ENCODE measurements at places on chromosomes 2 and 18. TPM values are rescaled to one million over a fixed set of nuclear protein-coding genes. Genes with fewer than 3 reads are reported as not detected.

DNA sequence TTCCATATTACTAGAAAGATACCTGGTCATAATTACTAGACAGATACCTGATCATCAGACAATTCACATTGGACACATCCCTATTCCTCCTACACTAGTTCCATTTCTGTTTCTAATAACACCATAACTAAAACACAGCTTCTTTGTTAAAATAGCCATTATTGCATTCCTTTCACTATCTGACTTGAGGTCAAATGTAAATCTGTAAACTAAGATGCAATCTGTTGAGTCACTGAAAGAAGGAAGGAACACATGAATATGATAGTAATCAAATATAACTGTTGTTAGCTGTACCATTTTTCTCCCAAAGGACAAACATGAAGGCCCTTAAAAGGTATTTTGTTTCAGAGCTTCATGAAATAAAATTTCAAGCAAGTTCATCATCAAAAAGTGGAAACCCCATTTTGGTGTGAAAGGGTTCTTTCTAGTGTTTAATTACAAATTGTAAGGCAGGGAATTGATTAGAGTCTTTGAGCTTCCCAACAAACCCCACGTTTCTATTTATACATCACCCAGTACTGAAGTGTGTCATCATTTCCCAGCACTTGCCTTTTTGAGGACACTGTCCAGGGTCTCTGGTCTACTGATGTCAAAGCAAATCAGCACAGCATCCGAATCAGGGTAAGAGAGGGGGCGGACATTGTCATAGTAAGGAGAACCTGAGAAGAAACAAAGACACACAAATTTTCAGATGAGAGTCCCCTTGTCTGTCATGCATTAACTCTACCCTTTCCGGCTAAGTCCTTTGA, 13.0 kb downstream of the RND3 start:
- peak overlapping the region; percentile 97 for H3K27ac ChIP-seq
- H3K27me3 ChIP-seq, result no peaks in the 10 kb centered on the region
- no peak for DNase-seq
- H3K36me3 ChIP-seq, result peaks cover 78% of the 10 kb centered on the region

DNA sequence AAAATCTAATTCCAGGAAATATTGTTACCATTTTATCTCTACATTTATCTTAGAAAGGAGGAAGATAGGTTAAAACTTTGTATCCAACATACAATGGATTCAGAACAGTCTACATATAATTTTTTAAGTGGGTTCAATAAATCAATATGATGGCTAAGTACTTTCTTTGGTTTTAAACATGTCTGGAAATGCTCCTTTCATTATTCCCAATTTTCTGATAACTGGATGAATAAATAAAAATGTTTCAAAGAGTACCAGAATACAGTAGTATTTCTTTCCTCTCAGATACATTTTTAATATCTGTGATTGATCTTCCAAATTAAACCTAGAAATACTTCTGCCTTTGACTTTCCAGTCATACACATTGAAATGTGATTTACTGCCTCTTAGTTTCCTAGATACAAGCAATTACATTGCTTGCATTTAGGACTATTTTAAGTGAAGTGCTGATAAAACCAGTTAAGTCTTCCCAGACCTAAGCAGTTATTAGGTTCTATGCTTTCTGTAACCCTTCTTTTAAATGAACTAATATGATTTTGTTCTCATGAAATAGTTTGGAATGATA, 283.5 kb downstream of the CCDC178 start:
- H3K27me3 ChIP-seq, result peaks cover 85% of the 10 kb centered on the region
- no peak overlapping the region for H3K4me3 ChIP-seq
- H3K4me1 ChIP-seq, result no peaks in the 10 kb centered on the region
- H3K27ac ChIP-seq, result no peak overlapping the region
- H3K36me3 ChIP-seq, result no peaks in the 10 kb centered on the region
- DNase-seq, result no peak

GRCh38 chr18:23735021-23735464, 45.8 kb downstream of the LAMA3 start:
- peak; percentile 35 for DNase-seq
- no peaks in the 10 kb centered on the region for H3K27me3 ChIP-seq
- peaks cover 7% of the 10 kb centered on the region for H3K4me1 ChIP-seq
- H3K4me3 ChIP-seq, result no peak overlapping the region
- H3K36me3 ChIP-seq, result no peaks in the 10 kb centered on the region
- H3K27ac ChIP-seq, result no peak overlapping the region

- DNase-seq, result no peak
- no peak overlapping the region for H3K27ac ChIP-seq
- H3K4me1 ChIP-seq, result peaks cover 6% of the 10 kb centered on the region
- H3K27me3 ChIP-seq, result peaks cover 12% of the 10 kb centered on the region
- no peak overlapping the region for H3K4me3 ChIP-seq
Measured at GRCh38 chr18:46471809-46472498, 185.1 kb downstream of the LOXHD1 start.

- no peak overlapping the region for H3K4me3 ChIP-seq
- H3K27me3 ChIP-seq, result no peaks in the 10 kb centered on the region
- peak overlapping the region; percentile 86 for H3K27ac ChIP-seq
- peaks cover 8% of the 10 kb centered on the region for H3K36me3 ChIP-seq
- peak; percentile 95 for DNase-seq
Measured at GRCh38 chr2:190468814-190469569, 60.8 kb downstream of the MFSD6 start.

- no peaks in the 10 kb centered on the region for H3K36me3 ChIP-seq
- peak; percentile 57 for DNase-seq
- no peaks in the 10 kb centered on the region for H3K4me1 ChIP-seq
- H3K4me3 ChIP-seq, result no peak overlapping the region
Measured at GRCh38 chr2:29293830-29294438, 178.7 kb downstream of the CLIP4 start.

DNA sequence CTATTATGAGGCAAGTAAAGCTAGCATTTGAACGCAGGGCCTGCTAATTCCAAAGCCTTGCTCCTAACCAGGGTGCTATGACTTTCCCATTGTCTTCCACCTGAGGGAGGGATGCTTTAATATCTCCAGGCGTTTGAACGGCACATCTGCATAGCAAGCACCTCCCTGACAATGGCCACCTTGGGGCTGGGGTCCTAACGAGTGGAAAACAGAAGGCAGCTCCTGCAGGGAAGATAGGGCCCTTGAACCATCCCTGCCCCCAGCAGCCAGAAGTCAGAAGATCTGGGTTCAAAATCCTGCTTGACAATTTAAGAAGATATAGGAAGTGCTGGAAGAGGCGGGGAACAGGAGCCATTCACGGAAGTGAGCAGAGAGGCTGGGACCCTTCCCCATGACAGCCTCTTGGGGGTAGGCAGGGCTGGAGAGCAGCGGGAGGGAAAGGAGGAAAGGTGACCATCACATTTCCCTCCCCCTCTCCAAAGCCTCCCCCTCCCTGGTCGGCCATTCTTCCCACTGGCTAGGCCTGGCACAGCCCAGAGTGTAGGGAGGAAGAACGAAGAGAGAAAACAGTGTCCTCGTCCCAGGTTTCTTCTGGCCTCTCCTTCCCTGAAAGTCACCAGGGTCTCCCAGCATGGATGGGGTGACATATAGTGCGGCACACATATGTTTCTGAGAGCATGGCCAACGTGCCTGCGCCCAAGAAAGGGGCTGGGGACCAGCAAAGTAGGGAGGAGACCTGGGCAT, 73.5 kb downstream of the EMX1 start:
- DNase-seq, result no peak
- H3K4me1 ChIP-seq, result no peaks in the 10 kb centered on the region
- no peak overlapping the region for H3K4me3 ChIP-seq
- peaks cover 6% of the 10 kb centered on the region for H3K36me3 ChIP-seq
- H3K27ac ChIP-seq, result no peak overlapping the region

DNA sequence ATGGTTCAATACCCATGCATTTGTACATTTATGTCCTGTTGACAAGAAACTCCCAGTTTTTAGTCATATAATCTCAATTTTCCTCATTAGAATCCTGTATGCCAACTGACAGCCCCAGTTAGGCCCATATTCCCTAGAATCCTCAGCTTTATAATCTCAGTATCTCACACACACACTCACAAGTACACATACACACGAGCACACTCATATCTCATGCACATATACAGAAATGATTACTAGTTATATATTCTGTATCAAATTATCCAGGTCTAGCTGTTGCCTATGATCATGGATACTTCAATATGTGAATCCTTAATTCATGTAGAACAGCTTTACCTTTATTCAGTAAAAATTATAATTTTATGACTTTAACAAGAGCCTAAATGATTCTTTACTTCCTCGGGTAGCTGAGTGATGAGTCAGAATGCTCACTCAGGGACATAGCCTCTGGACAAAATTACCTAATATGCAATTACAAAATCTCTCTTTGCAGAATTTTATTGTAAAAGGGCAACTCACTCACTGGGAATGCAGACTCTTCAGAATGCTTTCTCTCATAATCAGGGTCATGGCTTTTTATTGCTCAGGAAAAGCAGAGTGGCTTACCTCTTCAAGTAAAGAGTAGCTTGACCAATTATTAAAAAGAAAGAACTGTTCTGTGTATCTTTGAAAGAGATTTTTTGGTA, 193.6 kb upstream of the PIK3C3 start:
- no peak overlapping the region for H3K4me3 ChIP-seq
- H3K36me3 ChIP-seq, result no peaks in the 10 kb centered on the region
- no peaks in the 10 kb centered on the region for H3K27me3 ChIP-seq
- peaks cover 31% of the 10 kb centered on the region for H3K4me1 ChIP-seq
- DNase-seq, result peak; percentile 91

- H3K4me1 ChIP-seq, result no peaks in the 10 kb centered on the region
- H3K27me3 ChIP-seq, result peaks cover 66% of the 10 kb centered on the region
- DNase-seq, result no peak
- no peak overlapping the region for H3K27ac ChIP-seq
- H3K4me3 ChIP-seq, result no peak overlapping the region
Measured at GRCh38 chr2:70834106-70834505, 1.5 kb downstream of the CD207 start.

DNA sequence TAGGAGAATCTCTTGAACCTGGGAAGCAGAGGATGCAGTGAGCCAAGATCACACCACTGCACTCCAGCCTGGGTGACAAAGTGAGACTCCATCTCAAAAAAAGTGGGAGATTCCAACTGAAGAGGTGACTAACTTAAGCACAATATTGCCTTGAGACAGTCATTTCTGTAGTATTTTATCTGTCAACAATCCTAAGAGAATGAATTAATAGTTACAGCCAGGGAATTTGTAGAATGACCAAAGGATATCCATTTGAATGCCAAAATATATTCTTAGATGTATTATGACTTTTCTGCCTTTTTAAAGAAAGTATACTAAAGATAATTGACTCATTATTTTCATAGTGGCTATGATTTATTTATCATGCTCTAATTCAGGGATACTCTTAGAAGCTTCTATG, 40.7 kb upstream of the CCDC150 start:
- H3K36me3 ChIP-seq, result no peaks in the 10 kb centered on the region
- peaks cover 9% of the 10 kb centered on the region for H3K4me1 ChIP-seq
- H3K4me3 ChIP-seq, result no peak overlapping the region
- H3K27ac ChIP-seq, result no peak overlapping the region

DNA sequence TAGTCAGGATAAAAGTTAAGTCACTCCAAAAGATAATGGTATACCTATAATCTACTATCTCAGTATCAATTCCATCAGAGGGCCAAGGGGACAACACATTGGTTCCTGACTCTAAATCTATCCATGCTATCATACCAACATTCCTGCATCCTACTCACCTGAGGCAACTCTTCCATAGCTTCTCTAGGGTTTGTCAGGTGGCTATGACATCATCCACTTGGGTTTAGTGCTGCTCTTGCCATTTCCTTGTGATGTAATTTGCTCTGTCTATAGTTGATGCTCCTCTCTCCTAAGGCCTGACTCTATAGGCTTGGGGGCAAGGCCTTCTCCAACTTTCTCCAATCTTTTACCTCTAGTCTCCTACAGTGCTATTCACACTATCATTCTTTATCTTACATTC, 139.9 kb upstream of the FSHR start:
- no peak overlapping the region for H3K4me3 ChIP-seq
- peak overlapping the region; percentile 21 for H3K27ac ChIP-seq
- no peaks in the 10 kb centered on the region for H3K4me1 ChIP-seq
- H3K36me3 ChIP-seq, result no peaks in the 10 kb centered on the region
- DNase-seq, result no peak

DNA sequence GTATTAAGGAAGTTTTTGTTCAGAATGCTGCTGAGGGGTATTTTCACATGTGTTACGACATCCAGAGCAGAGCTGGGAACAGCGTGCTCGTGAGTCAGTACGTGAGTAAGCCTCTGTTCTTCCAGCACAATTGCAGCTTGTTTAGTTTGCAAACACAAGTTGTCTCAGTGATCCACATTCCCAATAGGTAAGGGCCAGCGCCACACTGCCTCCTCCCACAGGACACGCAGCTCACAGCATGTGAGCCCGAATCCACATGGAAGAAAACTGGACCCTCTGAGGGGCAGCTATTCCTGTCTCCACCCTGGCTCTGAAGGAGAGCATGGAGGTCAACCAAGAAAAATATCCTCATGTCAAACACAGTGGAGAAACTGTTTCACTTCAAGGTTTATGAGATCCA, 173.9 kb upstream of the PID1 start:
- H3K4me1 ChIP-seq, result peaks cover 45% of the 10 kb centered on the region
- peaks cover 48% of the 10 kb centered on the region for H3K36me3 ChIP-seq
- DNase-seq, result peak; percentile 96
- H3K27ac ChIP-seq, result peak overlapping the region; percentile 100
- H3K4me3 ChIP-seq, result peak overlapping the region; percentile 59

DNA sequence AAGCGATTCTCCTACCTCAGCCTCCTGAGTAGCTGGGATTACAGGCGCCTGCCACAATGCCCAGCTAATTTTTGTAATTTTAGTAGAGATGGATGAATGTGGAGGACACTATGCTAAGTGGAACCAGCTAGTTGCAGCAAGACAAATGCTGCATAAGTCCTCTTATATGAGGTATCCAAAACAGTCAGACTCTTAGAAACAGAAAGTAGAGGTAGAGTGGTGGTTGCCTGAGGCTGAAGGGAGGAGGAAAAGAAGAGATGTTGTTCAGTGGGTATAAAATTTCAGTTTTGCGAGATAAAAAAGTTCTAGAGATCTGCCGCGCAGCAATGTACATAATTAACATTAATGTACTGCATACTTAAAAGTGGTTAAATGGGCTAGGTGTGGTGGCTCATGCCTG, 145.3 kb upstream of the SPRED2 start:
- no peaks in the 10 kb centered on the region for H3K27me3 ChIP-seq
- H3K4me1 ChIP-seq, result peaks cover 19% of the 10 kb centered on the region
- peak overlapping the region; percentile 42 for H3K4me3 ChIP-seq
- DNase-seq, result no peak
- H3K27ac ChIP-seq, result peak overlapping the region; percentile 95
- H3K36me3 ChIP-seq, result peaks cover 4% of the 10 kb centered on the region

Gene CFC1
- not detected for total RNA-seq

Gene NAGK
- 30.9 TPM for total RNA-seq

Gene MYO5B
- total RNA-seq, result 26.7 TPM

Gene PMAIP1
- total RNA-seq, result 21.7 TPM

Gene GPR39
- 7.2 TPM for total RNA-seq

Gene HOXD12
- not detected for total RNA-seq

Gene CRIM1
- total RNA-seq, result 185 TPM

Gene ATP6V1C2
- 0.19 TPM for total RNA-seq

Measured in MCF 10A (cell line).